Colonic mucosa (tissue), 4 donors: ENCODE measurements at places on chromosomes 11 and 22. TPM values are rescaled to one million over a fixed set of nuclear protein-coding genes. Genes with fewer than 3 reads are reported as not detected.

MMP7 gene
- 0.29 TPM for total RNA-seq

DNA sequence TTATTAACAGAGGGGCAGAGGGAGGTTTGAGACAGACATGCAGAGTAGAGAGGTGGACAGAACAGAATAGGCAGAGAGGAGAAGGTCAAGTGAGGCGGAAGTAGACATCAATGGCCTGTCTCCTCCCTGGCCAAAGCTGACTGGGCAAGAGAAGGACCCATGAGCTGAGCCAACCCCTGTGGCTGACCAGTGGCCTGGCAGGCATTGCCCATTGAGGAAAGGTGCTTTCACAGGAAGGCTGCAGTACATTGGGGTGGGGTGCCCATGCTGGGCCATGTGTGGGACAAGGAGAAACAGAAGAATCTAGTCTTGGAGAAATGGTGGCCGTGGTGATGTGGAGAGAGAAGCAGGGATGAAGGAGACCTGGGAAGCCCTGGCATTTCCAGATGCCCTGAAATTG is 76.0 kb downstream of the MYEOV start:
- DNase-seq, result peak; percentile 12

RCOR2 gene
- 5.2 TPM for total RNA-seq

NXPE1 gene
- 210 TPM for total RNA-seq

DNA sequence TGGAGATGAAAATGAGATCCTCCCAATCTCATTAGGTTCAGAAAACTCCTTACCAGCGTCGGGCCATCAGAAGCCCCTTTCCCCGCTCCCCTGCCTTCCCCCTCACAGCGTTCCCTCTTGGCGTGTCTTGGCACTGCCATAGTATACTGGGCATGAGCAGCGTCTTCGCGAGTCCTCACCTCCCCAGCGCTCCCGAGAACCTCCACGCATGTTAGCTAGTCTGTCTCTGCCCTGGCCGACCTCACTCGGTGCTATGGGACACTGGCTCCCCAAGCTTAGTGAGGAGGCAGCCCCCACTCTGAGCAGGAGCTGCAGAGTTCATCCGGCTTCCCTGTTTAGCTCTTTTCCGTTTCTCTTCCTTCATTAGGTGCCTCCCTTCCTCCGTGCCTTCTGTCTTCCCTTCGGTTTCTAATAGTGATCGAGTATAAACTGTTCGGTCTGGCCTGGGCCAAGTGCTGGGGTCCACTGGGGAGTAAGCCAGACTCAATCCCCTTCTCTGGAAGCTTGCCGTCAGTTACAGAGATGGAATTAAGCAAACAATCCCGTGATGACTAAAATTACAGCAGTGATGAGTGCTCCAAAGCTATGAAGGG is 63.8 kb upstream of the OPCML start:
- DNase-seq, result no peak

DNA sequence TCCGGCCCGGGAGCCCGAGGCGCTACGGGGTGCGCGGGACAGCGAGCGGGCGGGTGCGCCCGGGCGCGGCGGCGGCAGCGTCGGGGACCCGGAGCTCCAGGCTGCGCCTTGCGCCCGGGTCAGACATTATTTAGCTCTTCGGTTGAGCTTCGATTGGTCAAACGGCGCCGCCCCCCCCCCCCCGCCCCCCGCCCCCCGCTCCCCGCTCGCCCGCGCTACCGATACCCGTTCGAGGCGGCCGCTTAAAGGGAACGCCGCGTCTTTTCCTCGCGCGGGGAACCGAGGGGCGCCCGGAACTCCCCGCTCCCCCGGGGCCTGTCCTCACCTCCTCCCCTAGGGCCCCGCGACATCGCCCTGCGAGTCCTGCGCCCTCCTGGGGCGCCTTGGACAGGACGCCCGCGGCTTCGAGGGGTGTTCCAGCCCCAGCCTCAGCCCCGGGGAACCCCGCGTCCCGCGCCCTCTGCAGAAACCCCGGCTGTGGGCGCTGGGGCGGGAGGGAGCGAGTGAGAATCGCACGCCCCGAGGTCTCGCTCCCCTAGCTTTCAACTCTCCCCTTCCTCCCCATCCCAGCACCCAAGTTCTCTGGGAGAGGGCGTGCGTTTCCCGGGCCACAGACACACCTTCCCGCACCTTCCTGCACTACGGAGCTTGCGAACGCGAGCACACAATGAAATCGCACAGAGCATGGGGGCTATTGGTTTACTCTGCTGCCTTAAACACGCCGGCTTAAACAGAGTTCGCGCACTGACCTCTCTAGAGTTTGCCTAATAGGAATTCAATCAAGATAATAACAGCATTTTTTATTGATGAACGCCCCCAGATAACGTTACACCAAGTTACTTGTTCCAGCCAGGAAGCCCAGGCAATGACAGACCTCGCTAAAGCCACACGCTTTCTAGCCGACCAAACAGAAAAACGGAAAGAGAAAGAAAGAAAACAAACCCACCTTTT is at the start of gene BDNF:
BDNF (minus strand) TSS at position 105 of the 951 bp plus-strand sequence. CDS start 41,891 bp downstream, outside the sequence.
- DNase-seq, result no peak

DNA sequence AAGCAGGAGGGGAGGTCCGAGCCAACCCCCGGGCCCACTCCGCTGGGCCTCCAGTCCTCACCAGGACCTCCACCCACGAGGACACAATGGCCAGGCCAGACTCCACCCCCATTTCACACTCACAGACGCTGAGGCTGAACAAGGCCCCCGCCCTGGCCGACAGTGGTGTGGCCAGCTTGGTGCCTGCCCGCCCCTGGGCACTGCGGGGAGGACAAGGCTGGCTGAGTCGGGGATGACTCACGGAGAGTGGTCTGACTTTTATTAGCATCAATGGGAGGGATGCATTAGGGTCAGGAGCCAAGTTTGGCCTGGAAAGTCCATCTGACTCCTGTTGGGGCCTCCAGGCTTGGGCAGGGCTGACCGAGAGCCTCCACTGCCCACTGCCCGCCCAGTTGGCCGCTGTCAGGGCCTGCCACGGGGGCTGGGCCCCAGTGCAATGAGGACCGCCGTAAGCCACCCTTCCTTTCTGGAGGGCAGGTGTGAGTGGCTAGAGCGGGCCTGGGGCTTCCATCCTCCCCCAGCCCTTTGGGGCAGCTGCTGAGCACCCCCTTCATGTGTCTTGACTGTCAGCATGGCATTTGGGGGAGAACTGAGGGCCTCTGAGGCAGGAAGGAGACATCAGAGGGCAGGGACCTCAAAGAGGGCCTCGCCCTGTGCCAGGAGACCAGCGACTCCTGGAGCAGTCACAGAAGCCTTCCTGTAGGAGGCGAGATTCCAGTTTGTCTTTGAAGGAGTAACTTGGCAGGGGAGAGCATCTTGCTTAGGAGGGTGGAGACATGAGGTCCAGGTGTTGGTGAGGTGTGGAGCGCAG is 10.6 kb downstream of the TSPAN32 start:
- no peak for DNase-seq

DNA sequence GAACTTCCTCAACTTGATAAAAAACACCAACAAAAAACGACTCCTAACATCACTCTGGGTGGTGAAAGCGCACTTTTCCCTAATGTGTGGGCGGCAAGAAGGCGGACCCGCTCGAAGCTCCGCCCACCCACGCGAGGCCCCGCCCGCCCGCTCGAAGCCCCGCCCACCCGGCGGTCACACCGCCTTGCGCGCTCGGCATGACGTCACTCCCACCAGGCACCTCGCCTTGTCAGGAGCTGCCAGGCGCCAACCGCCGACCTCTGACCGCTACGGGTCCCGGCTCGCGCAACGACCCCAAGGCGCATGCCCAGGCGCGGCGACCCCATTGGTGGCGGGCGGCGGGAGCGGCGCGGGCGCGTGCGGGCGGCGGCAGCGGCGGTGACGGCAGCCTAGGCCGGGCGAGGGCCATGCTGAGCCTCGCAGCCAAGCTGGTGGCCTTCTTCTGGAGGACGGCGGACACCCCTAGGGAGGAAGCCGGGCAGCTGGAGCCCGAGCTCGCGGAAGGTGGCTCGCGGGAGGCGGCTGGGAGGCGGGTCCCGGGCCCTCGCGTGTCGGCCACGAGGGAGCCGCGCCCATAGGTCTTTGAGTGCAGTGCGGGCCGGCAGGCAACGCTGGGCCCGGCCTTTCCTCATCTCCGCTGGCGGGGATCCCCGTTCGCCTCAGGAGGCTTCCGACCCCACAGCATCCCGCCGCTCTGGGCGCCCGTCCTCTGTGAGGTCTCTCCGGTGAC is at the start of gene MOV10L1:
MOV10L1 (plus strand) TSS at position 325 of the 730 bp plus-strand sequence; CDS start at position 408, 83 bp downstream.
- no peak for DNase-seq

DNA sequence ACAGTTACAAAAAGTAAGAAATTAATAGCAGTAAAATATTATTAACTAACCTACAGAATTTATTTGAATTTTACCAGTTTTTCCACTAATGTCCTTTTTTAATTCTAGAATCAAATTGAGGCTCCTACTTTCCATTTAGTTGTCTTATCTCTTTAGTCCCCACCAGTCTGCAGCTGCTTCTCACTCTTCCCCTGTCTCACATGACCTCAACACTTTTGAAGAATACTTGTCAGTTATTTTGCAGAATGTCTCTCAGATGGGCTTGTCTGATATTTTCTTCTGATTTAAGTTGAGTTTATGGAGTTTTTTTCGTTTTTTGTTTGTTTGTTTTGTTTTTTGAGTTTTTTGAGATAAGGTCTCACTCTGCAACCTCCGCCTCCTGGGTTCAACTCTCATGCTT is 74.3 kb upstream of the ADORA2A start:
- DNase-seq, result no peak

RBFOX2 gene
- total RNA-seq, result 60.2 TPM

GRCh38 chr11:27028561-27028965 is 12.1 kb upstream of the BBOX1 start:
- DNase-seq, result no peak

GRCh38 chr11:13013054-13013488 is 4.0 kb downstream of the RASSF10 start:
- DNase-seq, result no peak

FJX1 gene
- total RNA-seq, result 0.32 TPM

DNA sequence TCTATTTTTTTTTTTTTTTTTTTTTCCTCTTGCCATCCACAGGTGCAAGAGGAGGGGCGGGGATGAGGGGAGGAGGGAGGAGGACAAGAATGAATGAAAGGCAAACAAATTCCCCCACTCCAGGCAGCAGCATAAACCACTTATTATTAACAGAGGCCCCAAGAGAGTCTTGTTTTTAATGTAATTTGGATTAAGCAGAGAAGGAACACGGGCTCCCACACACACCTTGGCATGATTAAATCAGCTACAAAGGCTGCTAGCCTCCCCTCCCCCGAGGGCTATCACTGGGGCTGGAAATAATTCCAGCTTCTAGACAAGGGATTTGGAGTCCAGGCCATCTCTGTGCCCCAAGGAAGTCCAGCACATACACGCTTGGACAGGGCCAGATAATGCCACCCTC is 93.4 kb upstream of the DRD2 start:
- no peak for DNase-seq

IGLL1 gene
- total RNA-seq, result not detected

DNA sequence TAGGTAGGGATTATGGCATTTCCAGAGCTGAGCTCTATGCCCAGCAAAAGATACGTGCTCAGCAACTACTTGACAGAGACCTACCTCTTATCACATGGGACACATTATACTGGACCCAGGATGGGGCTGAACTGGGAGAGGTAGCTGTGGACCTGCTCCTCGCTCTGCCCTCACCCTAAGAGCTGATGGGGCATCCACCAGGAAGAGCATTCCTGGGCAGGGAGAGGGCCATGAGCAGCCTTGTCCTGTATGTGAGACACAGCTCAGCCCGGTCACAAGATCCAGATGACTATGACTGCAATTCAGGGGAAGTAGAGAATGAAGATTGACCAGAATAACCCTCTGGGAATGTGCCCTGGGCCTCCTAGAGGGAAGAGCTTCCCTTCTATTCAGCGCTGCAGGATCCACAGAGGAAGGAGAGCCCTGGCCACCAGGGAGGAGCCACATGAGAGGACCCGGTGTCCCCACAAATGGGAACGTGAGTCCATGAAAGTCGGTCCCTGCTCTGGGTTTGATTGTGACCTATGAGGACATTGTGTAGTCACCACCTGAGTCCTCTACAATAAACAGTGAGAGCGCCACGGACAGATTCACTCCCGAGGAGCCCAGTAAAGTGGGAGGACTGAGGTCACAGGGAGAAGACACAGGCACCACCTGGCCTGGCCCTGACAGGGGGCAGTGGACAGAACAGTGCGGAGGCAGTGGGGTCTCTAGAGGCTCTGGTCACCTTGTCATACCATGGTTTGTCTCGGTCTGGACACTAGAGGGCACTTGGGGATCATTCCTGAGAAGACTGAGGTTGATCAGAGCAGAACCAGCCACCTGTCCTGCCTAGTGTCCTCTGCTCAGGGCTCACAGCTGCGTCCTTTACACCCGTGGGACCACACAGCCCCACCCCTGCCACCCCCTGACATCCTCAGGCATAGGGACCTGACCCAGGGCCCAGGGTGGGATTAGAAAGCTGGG is 99.5 kb downstream of the ZNF280B start:
- DNase-seq, result no peak

DNA sequence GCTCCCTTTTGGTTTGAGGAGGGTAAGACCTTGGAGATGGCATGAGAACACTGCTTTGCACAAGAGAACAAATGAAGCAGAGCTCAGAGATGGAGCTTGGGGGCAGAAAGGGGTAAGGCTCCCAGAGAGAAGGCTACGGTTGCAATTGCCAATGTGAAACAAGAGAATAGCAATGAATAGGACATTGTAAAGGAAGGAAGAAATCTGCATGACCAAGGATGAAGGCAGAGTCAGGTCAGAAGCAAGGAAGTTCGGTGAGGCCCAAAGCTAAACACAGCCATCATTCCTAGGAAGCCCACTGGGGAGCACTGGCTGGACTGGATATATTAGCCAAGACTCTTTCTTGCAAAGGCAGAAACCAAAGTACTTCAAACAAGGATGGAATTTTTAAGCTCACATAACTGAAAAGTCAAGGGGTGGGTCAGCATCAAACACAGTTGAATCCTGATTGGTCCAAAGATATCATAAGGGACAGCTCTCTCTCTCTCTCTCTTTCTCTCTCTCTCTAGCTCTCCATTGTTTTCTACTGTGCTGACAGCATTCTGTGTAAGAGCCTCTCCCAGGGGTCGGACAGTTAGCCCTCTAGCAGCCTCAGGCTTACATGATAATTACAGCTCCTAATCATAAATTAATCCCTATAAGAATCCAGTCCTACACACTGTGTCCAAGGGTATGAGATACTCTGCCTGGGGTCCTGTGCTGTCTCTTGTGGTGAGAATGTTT is 484.3 kb downstream of the SOX6 start:
- DNase-seq, result no peak

GRCh38 chr11:76307396-76307795 is 73.5 kb downstream of the THAP12 start:
- DNase-seq, result no peak

- no peak for DNase-seq
Observed at GRCh38 chr22:29769723-29770321, 2.7 kb downstream of the UQCR10 start.

MGAT3 gene
- 8.9 TPM for total RNA-seq

ZNF280B gene
- total RNA-seq, result 1.1 TPM

GRCh38 chr22:29886596-29886995 is 3.6 kb downstream of the MTMR3 start:
- no peak for DNase-seq
